H1 (cell line): ENCODE measurements at places on chromosomes 11 and 22.

GRCh38 chr11:326592-326841 lies 5.9 kb upstream of the IFITM3 start:
- no peak for DNase-seq

DNA sequence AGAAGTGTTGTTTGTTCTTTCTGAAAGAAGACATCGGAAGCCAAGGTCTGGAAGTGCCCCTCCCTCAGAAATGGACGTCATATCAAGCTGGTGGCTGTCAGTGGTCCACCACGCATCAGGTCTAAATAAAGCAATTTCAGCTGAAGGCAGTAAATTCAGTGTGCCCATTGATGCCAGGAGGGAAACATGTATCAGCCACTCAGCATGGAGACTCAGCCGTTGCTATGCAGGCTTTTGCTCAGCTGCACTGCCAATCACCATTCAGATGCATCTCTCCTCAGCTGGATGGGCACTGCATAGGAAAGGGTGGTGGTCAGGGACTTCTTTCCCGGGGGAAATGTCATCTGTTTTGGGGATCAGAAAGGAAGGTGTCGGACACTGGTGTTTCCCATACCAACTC lies 878.2 kb downstream of the NTM start:
- DNase-seq: no peak

- no peak for DNase-seq
Measured at GRCh38 chr11:31160504-31161422, 208.8 kb downstream of the DCDC1 start.

- no peak for DNase-seq
Measured at GRCh38 chr11:63505857-63506528, at the start of gene LGALS12. LGALS12 (plus strand) TSS chr11:63506084; CDS start chr11:63506459, 375 bp downstream.

- DNase-seq: peak; percentile 91
Measured at GRCh38 chr11:63763496-63764339, 4.9 kb downstream of the ZFTA start.

GRCh38 chr11:100445231-100445735 lies 241.8 kb upstream of the ARHGAP42 start:
- no peak for DNase-seq
